ENCODE measurements at places on chromosomes 2 and 18.

- no peak for DNase-seq
These were observed 169.4 kb downstream of the NEDD4L start for GRCh38 chr18:58213440-58213839.

- DNase-seq: no peak
These were observed 183.1 kb downstream of the MYCN start for GRCh38 chr2:16123421-16123820.

GRCh38 chr18:13409026-13409425, 190.5 kb downstream of the LDLRAD4 start:
- no peak for DNase-seq

- DNase-seq: no peak
These were observed 609.0 kb downstream of the DCC start for GRCh38 chr18:52948868-52949444.

- no peak for DNase-seq
These were observed 297.4 kb downstream of the CALCRL start for GRCh38 chr2:187150670-187151069.

- DNase-seq: no peak
These were observed 118.2 kb downstream of the CLIP4 start for GRCh38 chr2:29233428-29233827.

- DNase-seq: no peak
These were observed 26.8 kb upstream of the SLC9A2 start for GRCh38 chr2:102592601-102593000.

GRCh38 chr18:59820663-59821062, 79.1 kb upstream of the PMAIP1 start:
- no peak for DNase-seq
